ENCODE measurements at places on chromosomes 12 and 14.
A peak's percentile ranks its signal among the peaks of the same experiment; 100 is the strongest.

DNA sequence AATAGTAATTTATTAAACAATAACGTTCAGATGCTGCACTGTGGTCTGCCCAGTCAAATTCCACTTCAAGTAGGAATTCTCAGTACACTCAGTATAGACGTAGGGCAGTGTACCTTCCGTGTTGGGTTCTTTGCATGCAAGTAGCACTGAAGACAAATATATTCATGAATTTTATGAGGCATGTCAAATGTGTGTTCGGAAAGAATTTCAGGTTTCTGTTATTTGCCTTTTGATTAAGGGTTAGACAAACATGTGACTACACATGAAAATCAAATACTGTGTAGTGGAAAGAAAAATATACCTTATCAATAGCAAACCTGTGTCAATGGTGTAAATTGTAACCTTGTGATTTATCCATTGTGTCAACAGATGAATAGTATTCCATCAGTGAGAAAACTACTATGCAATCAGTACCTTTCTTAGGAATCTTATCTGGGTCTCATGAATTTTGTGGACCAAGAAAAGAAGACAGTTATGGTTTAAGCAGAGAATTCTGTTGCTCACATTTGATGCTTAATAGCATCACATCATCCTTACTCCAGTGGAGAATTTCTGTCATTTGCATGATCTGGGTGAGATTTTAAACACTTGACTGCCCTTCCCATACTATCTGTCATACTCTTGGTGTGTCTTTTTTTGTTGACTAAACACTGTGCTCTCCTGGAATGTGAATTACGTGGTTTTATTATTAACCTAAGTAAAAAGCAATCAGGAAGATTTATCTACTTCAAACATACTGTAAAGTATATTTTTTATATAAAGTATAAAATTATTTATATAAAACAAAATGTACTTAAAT, 13.3 kb downstream of the TMEM260 start:
- no peak for DNase-seq

- DNase-seq, result peak; percentile 14
Observed at GRCh38 chr12:117109943-117110635, 10.9 kb upstream of the TESC start.

DNA sequence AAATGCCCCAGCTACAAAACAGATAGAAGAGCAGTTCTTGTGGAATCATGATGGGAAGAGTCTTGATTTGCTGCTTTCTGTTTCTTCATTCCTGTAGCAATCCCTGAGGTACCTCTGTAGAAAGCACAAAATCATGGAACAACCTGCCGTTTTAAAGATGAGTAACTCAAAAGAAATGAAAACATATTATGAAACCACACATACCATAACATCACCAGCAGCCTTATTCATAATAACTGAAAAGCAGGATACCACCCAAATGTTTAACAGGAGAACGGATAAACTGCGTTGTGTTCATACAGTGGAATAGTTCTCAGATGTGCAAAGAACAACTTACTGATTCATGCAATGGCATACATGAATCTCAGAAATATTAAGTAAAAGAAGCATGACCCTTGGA, 188.1 kb downstream of the RGS6 start:
- no peak for DNase-seq

GRCh38 chr12:55744340-55745030, 1.6 kb downstream of the GDF11 start:
- DNase-seq, result no peak

- no peak for DNase-seq
Observed at GRCh38 chr12:33828326-33828725, 194.0 kb upstream of the ALG10 start.

DNA sequence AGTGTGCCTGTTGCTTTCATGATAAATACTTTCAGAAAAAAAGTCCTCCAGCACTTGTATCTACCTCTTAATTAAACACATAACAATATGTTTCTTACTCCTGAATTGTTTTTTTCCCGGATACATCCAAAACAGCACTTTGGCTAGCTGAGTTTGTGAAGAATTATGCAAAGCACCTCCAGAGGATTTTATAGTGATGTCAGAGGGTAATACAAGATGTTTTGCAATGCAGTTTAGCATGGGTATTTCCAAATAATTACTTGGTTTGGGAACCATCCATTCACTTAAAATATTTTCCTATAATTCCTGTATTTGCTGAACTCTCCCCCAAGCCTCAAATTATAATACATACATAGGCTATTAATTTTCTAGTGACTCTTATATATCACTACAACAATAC, 37.7 kb upstream of the DBX2 start:
- no peak for DNase-seq

- peak; percentile 9 for DNase-seq
Observed at GRCh38 chr12:77047341-77048109, 17.8 kb downstream of the E2F7 start.

DNA sequence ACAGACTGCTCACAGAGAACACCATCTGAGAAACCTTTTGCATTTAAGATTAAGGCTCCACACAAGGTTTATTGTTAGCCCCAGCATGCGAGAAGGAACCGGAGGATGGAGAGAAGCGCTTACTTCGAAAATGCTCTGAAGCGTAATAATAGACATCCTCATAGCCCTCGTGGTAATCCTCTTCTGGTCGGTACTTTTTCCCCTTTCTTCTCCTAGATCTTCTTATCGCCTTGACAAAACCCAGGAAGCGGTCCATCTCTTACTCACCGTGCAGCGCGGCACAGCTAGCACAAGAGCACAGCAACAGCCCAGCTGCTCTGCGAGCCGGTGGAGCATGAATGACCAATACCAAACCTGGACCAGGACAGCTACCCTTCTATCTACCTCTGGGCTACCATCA, 125.1 kb upstream of the GRIP1 start:
- no peak for DNase-seq

DNA sequence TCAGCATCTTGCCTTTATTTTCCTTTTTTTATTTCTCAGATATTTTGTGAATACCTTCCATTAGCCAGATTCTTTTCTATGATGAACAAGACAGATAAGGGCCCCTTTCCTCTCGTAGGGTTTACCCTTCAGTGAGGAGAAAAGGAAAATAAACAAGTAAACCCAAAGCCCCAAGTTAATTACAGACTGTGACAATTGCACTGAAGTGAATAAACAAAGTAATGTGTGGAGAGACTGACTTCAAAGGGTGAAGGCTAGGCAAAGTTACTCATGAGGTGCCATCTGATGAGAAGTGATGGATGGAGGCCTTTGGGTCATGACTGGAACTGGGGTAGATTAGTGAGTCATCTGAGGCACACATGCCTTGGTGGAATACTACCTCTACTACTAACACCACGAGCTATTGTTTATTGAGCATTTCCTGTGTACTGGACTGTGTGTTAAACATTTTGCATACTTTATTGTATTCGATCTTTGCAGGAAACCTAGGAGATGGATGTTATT, 143.4 kb upstream of the PRICKLE1 start:
- DNase-seq, result no peak

DNA sequence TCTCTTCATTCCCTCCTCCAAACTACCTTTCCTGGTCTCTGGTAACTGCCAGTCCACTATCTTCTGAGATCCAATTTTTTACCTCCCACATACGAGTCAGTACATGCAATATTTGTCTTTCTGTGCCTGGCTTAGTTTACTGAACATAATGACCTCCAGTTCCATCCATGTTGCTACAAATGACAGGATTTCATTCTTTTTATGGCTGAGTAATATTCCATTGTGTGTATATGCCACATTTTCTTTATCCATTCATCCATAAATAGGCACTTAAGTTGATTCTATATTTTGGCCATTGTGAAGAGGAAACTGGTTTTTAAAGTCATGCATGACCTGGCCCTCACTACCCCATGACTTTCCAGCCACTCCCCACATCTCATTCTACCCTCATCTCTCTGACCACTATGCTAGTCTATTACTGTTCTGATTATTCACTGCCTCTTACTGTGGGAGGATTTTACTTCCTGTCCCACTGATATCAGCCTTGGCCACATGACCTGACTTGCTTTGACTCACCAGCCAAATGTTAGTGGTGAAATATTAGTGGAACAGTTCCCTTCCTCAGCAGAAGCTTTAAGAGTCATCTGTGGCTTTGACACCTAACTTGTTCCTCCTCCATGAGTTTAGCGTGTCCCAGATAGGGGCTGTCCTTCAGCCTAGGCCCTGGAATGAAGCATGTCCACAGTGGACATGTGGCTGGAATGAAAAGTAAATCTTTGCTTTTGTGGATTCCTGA, 52.2 kb downstream of the GOLGA5 start:
- peak; percentile 70 for DNase-seq

GRCh38 chr12:24038211-24038997, 88.9 kb upstream of the SOX5 start:
- no peak for DNase-seq

DNA sequence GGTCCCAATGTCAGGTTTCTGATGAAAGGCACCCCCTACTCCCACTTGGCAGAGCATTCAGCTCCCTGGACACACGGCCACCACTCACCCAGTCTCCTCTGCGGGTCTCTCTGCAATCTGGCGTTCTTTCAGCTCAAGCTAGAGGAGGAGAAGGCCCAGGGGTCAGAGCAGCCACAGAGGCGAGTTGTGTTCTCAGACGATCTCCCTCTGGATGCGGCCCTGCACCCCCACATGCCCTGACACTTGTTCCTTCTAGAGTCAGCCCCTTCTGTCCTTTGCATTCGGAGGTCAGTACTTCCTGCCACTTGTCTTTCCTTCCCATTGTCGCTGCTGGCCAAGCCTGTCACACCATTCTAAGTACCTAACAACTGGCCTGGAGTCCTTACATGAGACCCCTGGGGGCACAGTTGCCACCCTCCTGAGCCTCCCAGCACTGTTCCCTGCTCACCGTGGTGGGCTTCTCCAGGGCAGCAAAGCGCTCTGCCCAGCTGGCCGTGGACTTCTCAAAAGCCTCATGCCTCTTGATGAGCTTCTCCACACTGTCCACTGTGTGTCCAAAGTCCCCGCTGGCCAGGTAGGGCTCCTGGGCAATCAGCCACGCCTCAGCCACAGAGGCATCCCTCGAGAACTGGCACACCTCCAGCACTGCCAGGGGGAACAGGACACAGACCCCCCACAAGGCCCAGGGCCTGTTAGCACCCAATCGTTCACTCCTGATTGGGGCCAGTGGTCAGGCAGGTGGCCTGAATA, 63.2 kb downstream of the PLEKHG3 start:
- DNase-seq, result no peak

DNA sequence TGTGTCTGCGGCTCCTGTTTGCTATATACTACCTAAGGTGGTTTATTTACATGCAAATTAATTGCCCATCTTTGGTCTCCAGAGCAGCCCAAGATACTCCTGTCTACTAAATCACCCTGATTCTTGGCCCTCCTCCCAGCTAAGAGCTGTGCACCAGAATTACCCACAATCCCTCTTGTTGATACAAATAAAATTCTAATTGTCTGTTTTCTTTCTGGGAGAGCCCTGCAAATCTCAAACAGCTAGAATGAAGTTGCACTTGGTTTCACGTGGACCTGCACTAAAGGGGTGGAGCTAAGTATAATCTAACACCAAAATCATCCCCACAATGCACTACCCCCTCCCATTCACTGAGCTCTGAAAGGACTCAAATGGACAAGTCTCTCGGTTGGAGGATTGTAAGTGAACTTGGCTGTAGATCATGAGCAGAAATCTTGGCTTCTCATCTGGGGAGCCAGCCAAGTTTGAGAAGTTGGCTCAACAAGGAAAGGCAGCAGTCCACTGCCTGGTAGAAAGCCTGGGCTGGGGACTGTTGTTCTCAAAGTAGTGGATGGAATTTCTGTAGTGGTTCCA, 6.6 kb downstream of the MAX start:
- DNase-seq, result no peak

DNA sequence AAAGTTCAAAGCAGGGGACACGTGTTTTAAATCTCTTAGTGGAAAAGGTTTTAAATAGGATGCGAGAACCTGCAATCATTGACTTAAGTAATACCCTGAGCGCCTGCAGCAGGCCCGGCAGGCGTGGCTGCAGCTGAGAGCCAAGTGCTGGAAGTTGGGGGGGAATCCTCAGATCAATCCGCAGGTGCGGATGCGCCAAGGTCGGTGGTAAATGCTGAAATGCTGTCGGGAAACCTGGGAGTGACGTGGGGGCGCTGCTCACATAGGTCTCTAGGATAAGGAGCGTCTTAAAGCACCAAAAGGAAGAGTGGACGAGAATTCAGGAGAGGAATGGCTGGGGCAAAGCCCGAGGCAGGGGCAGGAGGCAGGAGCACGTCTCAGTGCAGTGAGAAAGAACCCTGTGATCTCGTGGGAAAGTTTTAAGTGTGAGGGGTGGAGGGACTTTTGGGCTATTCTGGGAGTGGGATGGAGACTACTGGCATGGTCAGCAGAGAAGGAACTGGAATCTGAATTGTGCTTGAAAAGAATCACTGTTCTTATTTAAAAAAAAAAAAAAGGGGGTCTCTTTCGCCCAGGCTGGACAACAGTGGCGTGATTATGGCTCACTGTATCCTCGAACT, 883 bp upstream of the CDCA4 start:
- peak; percentile 50 for DNase-seq

GRCh38 chr12:114902665-114903064, 218.7 kb upstream of the TBX3 start:
- no peak for DNase-seq

DNA sequence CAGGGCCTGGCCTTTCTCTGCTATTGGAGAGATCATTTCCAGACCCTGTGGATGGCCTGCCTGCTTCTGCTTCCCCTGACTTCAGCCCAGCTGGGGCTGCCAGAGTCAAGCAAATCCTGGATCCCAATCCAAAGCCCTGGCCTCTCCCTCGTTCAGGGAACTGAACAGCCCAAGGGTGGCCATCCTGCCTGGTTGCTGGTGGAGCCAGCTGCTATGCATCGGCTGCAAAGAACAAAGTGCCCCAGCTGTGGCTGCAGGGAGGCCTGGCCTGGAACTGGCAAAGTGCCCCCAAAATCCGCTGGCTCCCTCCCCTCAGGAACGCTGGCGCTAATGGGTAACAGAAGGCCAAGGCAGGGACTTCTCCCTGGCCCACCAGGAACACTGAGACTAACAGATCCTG, 56.4 kb downstream of the LRRC74A start:
- DNase-seq, result no peak

- DNase-seq, result no peak
Observed at GRCh38 chr14:93958567-93959238, 17.7 kb downstream of the ASB2 start.

GRCh38 chr12:52014567-52015530, 8.1 kb downstream of the TAMALIN start:
- no peak for DNase-seq

GRCh38 chr12:9073076-9073475, 42.6 kb downstream of the A2M start:
- DNase-seq, result no peak

- DNase-seq, result no peak
Observed at GRCh38 chr14:32300136-32300535, 29.0 kb upstream of the AKAP6 start.

DNA sequence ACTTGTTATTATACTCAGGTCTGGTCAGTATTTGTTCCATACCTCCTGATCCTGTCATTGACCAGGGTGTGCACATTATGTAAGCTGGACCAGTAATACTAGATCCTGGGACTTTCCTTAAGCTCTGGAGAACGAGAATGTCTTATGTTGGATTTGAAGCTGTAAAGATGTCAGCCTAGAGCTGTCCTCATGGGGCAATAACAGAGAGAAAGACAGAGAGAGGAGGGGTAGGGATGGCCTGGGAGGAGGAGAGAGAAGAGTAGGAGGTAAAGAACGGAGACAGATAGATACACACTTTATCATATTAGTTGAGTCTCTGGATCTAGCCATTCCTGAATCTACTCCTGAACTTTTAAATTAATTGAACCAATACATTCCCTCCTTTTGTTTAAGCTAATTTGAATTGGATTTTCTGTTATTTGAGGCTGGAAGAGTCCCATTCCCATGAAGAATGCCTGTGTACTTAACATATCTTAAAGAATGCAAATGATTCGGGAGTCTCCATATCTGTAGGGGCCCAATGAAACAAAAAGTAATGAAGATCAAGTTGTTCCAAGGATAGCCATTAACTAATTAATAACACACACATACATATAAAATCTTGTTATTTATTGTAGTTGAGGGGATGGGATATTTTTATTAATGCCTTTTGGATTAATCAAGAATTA, 55.9 kb downstream of the PLEKHA5 start:
- DNase-seq, result no peak
